Lower leg skin (tissue), 4 donors: ENCODE measurements at places on chromosomes 12 and 14. TPM values are rescaled to one million over a fixed set of nuclear protein-coding genes. Genes with fewer than 3 reads are reported as not detected.

NID2 gene
- 0.17 TPM for total RNA-seq

- no peak for DNase-seq
These were observed 24.5 kb downstream of the SLC16A7 start for GRCh38 chr12:59620326-59620725.

- no peak for DNase-seq
These were observed 26.7 kb downstream of the MED21 start for GRCh38 chr12:27048822-27049752.

KRT6A gene
- total RNA-seq: 84.0 TPM

GRCh38 chr12:76820888-76821482 is 57.1 kb downstream of the ZDHHC17 start:
- no peak for DNase-seq

DNA sequence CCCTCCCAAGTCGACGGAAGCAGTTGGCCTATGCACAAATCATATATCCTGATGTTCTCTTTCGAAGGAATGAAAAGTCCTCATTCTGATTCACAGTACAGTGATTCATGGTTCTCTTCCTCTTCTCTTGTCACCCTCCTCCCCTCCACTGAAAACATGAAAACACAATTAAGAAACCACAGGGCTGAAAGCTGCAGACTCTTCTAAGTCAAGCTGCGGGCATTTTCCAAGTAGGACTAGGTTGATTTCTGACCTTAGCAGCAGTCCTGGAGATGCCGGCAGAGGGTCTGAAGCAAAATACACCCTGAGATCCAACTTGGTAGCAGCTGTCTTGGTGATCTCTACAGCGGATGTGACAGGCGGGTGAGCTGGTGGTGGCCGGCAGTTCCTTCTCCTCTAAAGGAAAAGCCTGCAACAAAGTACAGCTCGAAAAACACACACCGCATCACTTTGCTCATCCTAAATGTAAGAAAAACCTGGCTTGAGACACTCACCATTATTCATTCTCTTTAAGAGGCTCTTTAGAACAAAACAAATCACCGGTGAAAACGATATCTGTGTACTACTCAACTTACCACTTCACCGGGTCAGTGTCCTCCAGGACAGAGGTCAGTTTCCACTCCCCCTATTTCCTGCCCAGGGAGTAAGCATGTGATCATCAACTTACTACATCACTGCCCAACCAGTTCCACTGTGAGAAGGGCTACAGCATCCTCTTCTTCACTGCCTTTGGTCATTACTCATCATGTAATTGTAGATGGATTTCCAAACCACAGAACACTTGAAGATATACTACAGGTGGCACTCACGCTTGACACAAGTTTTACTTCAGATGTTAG is 6.0 kb downstream of the TMCC3 start:
- no peak for DNase-seq

DNA sequence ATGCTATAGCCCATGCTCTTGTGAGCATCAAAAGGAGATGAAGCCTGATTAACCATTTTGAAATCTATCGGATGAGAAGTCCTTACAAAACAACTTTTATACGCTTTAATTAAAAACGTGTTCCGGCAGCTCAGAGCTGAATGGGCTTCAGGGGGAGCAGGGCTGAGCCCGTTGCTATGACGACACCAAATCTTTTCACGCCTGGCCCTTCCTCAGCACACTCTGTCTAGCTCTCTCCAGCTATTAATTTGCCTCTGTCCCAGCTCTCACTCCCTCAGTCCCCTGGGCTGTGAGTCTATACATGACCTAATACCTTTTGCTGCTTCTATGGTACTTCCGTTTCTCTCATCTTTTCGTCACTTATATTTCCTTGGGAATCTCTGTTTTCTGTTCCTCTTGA is 15.8 kb downstream of the FOXA1 start:
- DNase-seq: no peak

CD163L1 gene
- 0.11 TPM for total RNA-seq
